T-helper 17 cell (primary cell): ENCODE measurements at places on chromosomes 6 and 20. TPM values are rescaled to one million over a fixed set of nuclear protein-coding genes. Genes with fewer than 3 reads are reported as not detected.

MBOAT1 gene
- 20.6 TPM for total RNA-seq

SAMD3 gene
- 30.0 TPM for total RNA-seq

ME1 gene
- total RNA-seq, result not detected

CCHCR1 gene
- total RNA-seq, result 18.0 TPM

DEF6 gene
- 193 TPM for total RNA-seq

SLC44A4 gene
- total RNA-seq, result 0.13 TPM

THBD gene
- 1.0 TPM for total RNA-seq

SUMO4 gene
- total RNA-seq, result 9.0 TPM

RAB44 gene
- 0.21 TPM for total RNA-seq

DNA sequence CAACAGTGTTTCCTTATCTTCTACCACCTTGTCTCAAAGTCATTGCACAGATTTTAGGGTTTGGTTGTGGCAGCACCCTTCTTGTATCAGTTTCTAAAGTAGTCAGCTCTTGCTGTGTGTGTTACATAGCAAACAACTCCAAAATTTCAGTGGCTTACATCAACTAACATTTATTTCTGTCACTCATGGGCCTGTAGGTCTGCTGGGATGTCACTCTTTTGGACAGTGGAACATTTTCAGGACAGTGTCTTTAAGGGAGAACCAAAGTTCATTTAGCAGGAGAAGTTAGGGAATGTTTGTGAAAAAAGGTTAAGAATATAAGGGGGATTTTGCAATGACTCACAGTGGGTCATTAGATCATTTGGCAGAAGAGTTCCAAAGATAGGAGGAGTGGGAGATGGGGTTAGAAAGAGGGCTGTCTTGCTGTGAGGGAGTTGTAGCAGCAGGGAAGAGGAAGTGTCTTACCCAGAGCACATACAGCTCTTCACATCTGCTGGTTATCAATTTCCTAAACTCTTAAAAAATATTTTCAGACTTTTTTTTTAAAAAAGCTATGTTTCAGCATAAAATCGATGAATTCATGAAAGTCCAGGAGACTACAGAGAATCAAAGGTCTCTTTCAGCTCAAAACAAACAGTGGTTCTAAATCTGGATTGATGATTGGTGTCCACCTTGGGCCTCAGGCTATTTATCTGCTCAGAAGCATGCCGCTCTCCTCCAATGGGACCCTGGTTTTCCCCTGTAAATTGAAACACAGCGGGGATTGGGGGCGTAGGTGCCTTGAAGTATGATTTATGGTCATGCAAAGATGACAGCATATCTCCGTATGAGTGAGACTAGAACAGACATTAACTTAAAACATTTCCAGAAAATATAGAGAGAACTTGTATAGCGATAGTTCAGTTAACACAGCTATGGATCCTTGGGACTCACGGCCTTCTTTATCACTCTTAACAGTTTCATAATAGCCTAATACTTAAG lies 117.3 kb downstream of the B3GAT2 start:
- H3K27me3 ChIP-seq, result no peaks in the 10 kb centered on the region
- DNase-seq, result no peak
- H3K27ac ChIP-seq, result no peak overlapping the region
- peaks cover 8% of the 10 kb centered on the region for H3K36me3 ChIP-seq
- H3K4me1 ChIP-seq, result peaks cover 14% of the 10 kb centered on the region

DNA sequence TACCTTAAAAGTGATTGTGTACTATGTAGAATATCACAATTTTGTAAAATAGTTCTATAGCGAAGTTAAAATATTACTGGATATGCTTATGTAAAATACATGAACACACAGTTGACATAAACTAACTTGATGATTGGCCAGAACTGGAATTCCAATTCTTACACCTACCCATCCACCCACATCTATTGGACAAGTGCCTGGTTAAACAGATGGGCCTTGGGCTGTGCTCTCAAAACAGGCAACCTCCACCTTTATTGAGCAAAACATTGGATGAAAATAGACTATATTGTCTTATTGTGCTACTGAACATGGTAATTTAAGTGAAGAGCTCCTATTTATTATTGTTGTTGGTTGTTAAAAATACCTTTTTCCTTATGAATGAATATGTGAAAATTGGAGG lies 154.0 kb upstream of the FLRT3 start:
- no peak overlapping the region for H3K27ac ChIP-seq
- H3K4me1 ChIP-seq, result no peaks in the 10 kb centered on the region
- no peaks in the 10 kb centered on the region for H3K27me3 ChIP-seq
- no peaks in the 10 kb centered on the region for H3K36me3 ChIP-seq
- H3K4me3 ChIP-seq, result no peak overlapping the region

- no peaks in the 10 kb centered on the region for H3K36me3 ChIP-seq
- DNase-seq, result no peak
- H3K4me1 ChIP-seq, result no peaks in the 10 kb centered on the region
Observed at GRCh38 chr20:56724241-56724757, 95.2 kb downstream of the TFAP2C start.

GRCh38 chr20:10508060-10508459 lies 73.0 kb downstream of the SLX4IP start:
- no peak overlapping the region for H3K27ac ChIP-seq
- DNase-seq, result no peak
- no peaks in the 10 kb centered on the region for H3K36me3 ChIP-seq
- H3K27me3 ChIP-seq, result no peaks in the 10 kb centered on the region
- H3K4me1 ChIP-seq, result peaks cover 24% of the 10 kb centered on the region
- H3K4me3 ChIP-seq, result no peak overlapping the region

DNA sequence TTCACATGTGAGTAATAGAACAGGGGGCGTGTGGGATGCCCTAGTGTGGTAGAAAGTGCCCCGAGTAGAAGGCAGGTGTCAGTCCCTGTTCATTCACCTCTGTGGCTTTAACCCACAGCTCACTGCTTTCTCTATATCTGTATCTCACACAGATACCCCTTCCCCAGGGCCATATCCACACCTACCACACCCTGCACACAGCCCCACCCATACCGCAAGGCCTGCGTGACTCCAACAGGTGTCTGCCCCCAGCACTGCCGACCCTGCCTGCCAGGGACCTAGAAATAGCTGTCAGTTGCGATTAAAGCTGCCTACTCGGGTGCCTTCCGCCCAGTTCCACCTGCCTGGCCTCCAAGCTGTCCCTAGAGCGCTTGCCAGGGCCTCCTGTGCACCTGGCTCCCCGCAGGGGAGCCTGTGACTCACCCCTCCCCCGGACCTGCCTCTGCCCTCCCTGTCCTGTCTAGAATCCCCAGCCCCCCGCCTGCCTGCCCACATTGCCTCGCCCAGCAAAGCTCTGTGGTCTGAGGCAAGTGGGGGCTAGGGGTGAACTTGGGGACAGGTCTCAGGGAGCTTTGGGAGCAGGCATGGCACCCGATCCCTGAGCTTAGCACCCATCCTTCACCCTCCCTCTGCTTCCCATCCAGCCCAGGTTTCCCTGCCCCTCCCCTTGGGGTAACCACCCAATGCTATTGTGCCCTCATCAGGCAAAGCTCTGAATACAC lies 38.3 kb upstream of the ID1 start:
- H3K27me3 ChIP-seq, result no peaks in the 10 kb centered on the region
- H3K36me3 ChIP-seq, result peaks cover 6% of the 10 kb centered on the region
- DNase-seq, result no peak
- H3K27ac ChIP-seq, result peak overlapping the region; percentile 76
- peaks cover 6% of the 10 kb centered on the region for H3K4me1 ChIP-seq
- H3K4me3 ChIP-seq, result peak overlapping the region; percentile 25

- DNase-seq, result no peak
- no peaks in the 10 kb centered on the region for H3K27me3 ChIP-seq
- H3K4me1 ChIP-seq, result no peaks in the 10 kb centered on the region
- no peak overlapping the region for H3K27ac ChIP-seq
Observed at GRCh38 chr6:101281266-101281665, 112.2 kb upstream of the GRIK2 start.

DNA sequence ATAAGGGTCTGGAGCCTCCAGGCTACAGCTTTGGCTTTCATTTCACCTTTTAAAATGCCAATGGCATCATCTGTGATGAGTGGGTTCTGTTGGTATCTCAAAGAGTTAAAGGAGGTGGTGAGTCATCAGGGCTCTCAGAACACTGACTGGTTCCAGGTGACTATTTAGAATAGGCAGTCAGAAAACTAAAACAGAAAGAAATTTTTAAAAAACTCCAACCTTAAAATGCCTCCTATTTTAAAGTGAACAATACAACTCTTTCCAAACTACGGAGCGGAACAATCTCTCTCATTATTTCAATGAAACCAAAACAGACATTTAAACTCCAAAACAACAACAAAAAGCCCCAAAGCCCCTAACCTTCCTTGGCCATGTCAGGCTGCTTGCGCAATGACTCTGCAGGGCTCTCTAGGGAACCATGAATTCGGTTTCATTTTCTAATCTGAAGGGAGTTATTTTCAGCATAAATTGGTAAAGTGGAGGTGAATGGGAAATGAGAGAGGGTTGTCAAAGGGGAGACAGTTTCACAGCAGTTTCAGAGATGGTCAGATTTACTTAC lies 194.9 kb downstream of the KIF6 start:
- H3K27ac ChIP-seq, result no peak overlapping the region
- DNase-seq, result no peak
- H3K27me3 ChIP-seq, result peaks cover 35% of the 10 kb centered on the region
- H3K4me3 ChIP-seq, result no peak overlapping the region
- no peaks in the 10 kb centered on the region for H3K36me3 ChIP-seq
- no peaks in the 10 kb centered on the region for H3K4me1 ChIP-seq

DNA sequence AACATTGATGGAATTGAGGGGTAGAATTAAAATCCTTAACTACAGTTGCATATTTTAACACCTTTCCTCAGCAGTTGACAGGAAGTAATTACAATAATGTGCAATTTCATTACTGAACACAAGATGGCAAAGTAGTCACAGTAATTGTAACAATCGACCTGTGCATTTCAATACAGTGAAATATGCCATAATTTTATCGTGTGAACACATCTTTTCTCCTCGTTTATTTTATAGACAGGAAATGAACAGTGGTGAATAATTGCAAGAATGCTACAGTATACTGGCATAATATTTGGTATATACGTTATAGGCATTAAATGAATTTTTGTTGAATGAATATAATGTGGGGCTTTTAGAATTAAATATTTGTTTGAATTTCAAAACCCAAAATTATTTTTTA lies 25.0 kb downstream of the CYB5R4 start:
- no peak for DNase-seq
- H3K4me1 ChIP-seq, result peaks cover 28% of the 10 kb centered on the region
- H3K27me3 ChIP-seq, result no peaks in the 10 kb centered on the region
- no peak overlapping the region for H3K4me3 ChIP-seq

DNA sequence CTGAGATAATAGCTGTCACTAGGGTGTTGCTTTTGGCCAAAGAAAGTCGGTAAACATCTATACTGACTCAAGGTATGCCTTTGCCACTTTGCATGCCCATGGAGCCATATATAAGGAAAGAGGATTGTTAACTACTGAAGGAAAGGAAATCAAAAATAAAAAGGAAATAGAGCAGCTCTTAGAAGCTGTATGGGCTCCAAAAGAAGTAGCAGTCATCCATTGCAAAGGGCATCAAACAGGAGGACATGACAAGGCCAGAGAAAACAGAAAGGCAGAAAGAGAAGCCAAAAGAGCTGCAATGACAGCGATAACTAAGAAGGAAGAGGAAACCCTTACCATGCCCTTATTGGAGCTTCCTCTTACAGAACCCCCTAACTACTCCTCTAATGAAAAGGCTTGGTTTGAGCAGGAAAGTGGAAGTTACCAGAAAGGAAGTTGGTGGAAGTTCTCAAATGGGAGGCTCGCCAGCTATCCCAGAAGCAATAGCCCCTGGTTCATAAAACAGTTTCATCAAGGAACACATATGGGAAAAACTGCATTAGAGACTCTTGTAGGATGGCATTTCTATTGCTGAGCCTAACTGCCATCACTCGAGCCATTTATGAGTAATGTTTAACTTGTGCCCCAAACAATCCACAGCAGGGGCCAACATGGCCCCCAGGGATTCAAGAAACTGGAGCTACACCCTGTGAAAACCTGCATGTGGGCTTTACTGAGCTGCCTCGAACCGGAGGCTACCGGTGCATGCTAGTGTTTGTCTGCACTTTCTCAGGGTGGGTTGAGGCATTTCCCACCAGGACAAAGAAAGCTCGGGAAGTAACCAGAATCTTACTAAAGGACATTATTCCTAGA lies 7.0 kb downstream of the IL22RA2 start:
- H3K27ac ChIP-seq, result peak overlapping the region; percentile 73
- H3K4me3 ChIP-seq, result peak overlapping the region; percentile 70
- no peak for DNase-seq
- no peaks in the 10 kb centered on the region for H3K27me3 ChIP-seq
- H3K4me1 ChIP-seq, result peaks cover 26% of the 10 kb centered on the region

- peaks cover 7% of the 10 kb centered on the region for H3K36me3 ChIP-seq
- no peak overlapping the region for H3K4me3 ChIP-seq
- DNase-seq, result no peak
- H3K27ac ChIP-seq, result no peak overlapping the region
- peaks cover 5% of the 10 kb centered on the region for H3K4me1 ChIP-seq
Observed at GRCh38 chr20:24096264-24096663, 107.7 kb upstream of the GGTLC1 start.

DNA sequence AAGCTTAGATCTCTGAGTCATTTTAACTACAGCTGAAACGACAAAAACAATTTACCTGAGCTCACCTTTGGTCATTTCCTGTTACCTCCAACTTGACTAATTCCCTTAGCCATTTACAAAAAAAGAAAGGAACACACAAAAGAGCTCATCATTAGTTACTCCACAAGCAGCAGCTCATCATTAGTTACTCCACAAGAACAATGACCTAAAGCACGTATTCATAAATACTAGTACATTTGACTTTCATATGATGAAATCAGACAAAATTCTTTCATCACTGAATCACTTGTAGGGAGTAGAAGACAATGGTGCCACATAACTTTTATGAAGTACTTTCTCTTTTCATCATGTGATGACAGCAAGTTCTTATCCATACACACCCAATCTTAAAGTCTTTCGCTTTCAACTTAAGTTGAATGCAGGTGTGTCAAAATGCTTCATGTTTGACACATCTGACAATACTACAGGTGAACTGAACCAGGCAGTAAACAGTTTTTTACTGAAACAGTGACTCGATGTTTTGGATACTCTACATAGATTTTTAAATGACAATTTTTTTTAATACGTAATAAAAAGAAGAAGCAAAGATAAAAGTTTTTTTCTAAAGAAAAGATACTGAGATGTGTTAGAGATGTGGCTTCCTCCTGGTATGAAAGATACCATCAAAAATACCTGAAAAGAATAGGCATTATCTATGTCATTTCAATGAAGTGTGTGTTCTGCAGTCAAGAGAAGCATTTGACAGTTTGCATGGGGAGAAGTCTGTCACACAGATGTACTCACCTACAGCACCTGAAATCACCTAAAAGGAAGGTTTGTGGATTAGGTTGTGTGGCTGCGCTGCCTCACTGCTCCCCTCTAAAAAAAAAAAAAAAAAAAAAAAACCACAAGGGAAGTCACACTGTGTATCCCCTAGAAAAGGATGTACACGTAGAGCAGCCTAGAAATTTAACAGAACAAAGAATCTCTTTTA lies 109.1 kb downstream of the PRDM1 start:
- peaks cover 34% of the 10 kb centered on the region for H3K4me1 ChIP-seq
- peak overlapping the region; percentile 74 for H3K4me3 ChIP-seq
- peaks cover 2% of the 10 kb centered on the region for H3K36me3 ChIP-seq
- no peak for DNase-seq
- H3K27me3 ChIP-seq, result no peaks in the 10 kb centered on the region

GRCh38 chr6:42873313-42873712 lies 6.1 kb upstream of the RPL7L1 start:
- H3K4me3 ChIP-seq, result no peak overlapping the region
- H3K27ac ChIP-seq, result peak overlapping the region; percentile 54
- peaks cover 3% of the 10 kb centered on the region for H3K4me1 ChIP-seq
- DNase-seq, result no peak
